ENCODE measurements at places on chromosomes 12 and 14. TPM values are rescaled to one million over a fixed set of nuclear protein-coding genes. Genes with fewer than 3 reads are reported as not detected.

GRCh38 chr12:106080041-106080790 lies 58.5 kb downstream of the NUAK1 start:
- no peak for DNase-seq

- DNase-seq: peak; percentile 64
Observed at GRCh38 chr14:50875359-50876070, 3.7 kb downstream of the ABHD12B start.

DNA sequence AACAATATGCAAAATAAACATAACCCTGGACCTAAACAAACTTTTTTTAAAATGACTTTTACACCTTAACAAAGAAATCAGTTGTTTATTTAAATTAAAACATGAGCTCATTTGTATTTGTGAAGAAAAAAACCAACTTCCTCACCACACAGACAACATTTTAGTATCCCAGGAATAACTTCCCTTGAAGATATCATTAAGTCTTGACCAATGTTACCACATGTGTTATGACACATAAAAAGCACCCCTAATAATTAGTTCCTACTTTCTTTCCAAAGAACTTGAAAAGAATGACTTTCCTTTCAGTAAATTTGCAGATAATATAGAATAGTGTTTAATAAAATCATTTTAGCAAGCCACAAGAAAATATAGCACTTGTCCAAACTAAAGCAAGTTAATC lies 42.4 kb downstream of the DUSP16 start:
- DNase-seq: no peak

The KRT73 gene
- not detected for total RNA-seq

GRCh38 chr12:27651201-27651600 lies 45.0 kb upstream of the REP15 start:
- no peak for DNase-seq

The PIK3C2G gene
- total RNA-seq: not detected

- no peak for DNase-seq
Observed at GRCh38 chr14:33414041-33414440, 475.4 kb downstream of the NPAS3 start.

GRCh38 chr12:47881826-47882427 lies 22.9 kb downstream of the VDR start:
- DNase-seq: no peak

The TEX52 gene
- not detected for total RNA-seq

The SARNP gene
- total RNA-seq: 88.6 TPM

The ARHGEF40 gene
- 0.28 TPM for total RNA-seq

DNA sequence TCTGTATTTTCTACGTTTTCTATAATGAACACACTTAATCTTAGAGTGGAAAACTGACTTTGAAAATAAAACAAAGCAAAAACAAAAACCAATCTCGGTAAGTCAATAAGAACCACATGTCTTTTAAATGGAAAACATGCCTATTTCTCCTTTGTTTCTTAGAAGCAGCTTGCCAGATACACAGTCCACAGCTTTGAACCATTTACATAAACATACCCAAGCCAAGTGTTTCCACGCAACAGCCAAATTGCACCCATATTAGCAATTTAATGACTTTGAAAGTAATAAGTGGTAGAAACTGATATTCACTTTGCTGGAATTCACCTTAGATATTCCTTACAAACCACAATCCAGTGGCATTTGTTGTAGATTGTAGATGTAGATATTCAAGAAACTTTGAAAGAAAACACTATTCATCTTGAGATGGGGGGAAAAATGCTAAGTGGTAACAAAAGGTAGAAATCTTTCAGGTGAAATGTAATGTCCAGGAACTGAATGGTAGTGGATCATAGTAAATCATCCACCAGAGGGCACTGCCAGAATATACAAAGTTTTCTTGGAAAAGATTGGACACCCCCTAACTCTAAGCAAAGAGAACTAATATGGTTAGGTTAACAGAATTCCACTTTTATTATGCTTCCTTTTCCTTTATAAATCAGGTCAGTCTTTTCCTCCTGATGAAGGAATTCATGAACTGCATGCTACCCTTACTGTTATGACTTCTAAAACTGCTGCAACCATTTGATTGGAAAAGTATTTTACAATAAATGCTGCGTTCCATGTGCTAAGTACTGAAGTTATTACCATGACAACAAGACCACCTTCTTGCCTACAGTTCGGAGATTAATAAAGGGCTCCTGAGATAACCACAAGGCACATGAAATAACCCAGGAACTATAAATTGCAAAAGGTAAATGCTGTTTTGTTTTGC lies 69.8 kb downstream of the RERG start:
- no peak for DNase-seq

The KSR2 gene
- total RNA-seq: not detected

The KRT83 gene
- total RNA-seq: not detected

- no peak for DNase-seq
Observed at GRCh38 chr14:70130482-70130881, 58.3 kb downstream of the SLC8A3 start.

GRCh38 chr12:96189781-96190180 lies 4.4 kb upstream of the ELK3 start:
- no peak for DNase-seq

- no peak for DNase-seq
Observed at GRCh38 chr12:109946913-109947312, 46.8 kb downstream of the TCHP start.

GRCh38 chr14:36223558-36223957 lies 47.0 kb upstream of the PTCSC3 start:
- DNase-seq: no peak

DNA sequence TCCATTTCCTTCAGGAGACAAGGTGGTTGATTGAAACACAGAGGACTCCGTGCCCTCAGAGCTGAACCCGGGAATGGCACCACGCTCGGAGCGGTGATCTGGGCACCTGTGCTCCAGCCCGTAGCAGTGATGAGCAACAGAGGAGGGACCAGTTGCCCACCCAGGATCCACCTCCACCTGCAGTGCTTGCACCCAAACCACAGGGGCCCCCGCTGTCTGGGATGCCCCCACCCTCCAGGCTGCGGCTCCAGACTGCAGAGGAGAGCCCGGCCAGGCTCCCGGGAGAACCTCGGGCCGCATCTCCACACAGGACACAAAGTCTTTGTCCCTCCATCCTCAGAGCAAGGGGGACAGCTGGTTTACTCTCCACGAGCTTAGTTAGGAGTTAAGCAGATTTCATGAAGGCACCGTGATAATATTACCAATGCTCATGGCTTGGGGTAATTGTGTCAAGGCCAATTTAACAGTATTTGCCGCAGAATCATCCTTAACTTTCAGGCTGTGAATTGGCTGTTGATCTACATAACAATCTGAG lies 100.6 kb downstream of the TNFAIP2 start:
- no peak for DNase-seq

DNA sequence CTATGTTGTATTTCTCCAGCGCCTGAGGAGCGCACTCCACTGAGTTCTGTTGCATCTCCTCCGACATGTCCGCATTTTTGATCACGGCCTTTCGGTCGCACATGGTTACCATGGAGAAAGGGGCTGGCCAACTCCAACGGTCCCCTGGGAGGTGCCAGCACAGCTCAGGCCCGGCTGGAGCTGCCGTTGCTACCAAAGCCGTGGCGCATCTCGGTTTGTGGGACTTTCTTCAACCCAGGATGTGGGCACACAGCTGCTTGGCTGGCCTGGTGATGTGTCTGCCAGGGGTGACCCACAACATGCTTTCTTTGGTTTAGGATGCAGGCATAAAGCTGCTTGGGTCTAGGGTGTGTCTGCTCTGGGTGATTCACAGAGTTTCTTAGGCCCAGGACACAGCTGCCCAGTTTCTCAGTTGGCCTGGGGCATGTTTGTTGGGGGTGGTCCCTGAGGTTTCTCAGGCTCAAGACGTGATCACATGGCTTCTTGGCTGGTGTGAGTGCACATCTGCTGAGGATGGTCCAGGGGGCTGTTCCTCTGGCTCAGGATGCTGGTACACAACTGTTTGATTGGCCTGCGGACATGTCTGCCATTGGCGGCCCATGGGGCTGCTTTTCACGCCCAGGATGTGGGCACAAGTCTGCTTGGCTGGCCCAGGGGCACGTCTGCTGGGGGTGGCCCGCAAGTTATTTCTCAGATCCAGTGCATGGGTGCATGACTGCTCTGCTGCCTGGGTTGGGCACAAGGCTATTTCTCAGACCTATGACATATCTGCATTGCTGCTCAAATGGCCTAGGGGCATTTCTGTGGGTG lies 25.9 kb upstream of the GTF2A1 start:
- no peak for DNase-seq

DNA sequence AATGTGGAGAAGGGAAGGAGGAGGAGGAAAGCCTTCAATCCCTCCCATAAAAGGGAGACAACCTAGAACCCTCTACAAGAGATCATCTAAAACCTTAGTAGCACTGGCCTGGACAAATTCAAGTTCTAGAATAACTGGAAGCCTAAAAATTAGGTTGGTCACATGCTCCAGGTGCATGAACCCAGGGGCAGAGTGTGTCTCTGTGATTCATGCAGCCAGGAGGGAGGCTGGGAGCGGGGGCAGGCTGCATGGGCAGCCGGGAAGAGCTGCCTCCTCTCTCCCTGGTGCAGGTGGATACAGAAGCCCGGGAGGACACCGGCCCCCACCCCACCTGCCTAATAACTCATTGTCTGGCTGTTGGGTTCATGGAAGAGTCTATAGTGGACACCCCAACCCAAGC lies 38.6 kb downstream of the CCDC85C start:
- DNase-seq: no peak

The CHST11 gene
- 124 TPM for total RNA-seq

GRCh38 chr14:81464253-81465002 lies 64.3 kb upstream of the STON2 start:
- DNase-seq: peak; percentile 61

DNA sequence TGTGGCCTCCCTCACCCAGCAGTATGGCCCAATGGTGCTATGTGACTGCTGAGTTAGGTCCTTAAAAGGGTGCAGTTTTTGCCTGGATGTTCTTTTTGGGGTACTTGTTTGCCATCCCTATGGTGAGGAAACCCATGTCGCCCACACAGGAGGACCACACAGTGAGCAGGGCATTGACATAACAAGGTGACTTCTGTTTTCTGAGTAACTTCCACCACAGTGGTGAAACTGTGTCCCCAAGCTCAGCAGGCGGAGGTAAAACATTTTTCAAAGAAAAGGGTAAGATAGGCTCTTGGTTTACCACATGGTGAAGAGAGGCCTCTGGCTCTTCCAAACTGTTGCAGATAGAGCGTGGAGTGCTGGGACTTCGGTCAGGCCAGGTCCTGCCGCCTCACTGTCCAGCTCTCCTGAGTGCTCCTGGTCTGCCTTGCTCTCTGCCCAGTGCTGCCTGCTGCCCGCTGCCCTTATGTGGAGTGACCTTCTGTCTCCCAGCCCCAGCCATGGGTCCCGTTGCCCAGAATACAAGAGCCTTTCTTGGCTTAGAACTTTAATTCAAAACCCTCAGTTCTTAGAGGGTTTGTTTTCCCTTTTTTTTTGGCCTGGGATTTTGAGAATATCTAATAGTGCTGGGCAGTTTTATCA lies 54.0 kb downstream of the TRAF3 start:
- DNase-seq: no peak

DNA sequence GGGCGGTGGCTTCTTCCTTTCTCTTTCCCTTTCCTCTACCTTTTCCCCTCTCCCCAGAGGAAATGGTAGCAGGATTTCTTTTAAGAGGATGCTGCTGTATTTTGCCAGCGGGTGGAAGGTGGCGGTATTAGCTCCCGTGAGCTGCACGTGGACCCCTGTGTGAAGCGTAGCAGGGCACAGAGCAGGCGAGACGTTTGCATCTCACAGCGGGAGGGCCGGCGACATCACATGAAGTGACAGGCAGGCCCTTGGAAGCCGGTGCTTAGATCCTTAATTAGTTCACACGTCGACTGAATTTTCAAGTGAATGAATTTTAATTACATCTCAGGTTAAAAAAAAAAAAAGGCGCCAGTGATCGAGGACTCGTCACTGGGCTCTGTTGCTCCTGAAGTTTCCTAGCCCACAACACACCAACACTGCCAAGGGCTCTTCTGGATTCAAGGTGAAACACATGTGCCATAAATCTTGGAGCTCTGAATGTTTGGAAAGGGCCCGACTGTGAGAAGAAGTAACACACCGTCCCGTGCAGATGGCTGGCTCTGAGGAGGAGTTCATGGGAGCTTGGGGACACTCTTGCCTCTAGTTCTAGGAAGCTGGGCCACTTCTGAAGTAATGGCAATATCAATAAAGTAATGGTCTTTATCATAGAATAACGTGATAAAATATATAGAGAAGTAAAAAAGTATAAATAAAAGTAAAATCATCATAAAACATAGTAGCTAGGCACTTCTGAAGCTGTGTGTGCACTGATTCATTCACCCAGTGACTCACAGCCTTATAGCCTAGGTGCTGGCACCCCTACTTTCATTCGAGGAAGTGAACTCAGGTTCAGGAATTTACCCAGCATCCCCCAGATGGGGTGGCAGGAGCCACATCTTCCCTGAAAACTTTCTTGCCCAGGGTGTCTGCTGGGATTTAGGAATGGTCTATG lies 75.3 kb downstream of the AACS start:
- no peak for DNase-seq

DNA sequence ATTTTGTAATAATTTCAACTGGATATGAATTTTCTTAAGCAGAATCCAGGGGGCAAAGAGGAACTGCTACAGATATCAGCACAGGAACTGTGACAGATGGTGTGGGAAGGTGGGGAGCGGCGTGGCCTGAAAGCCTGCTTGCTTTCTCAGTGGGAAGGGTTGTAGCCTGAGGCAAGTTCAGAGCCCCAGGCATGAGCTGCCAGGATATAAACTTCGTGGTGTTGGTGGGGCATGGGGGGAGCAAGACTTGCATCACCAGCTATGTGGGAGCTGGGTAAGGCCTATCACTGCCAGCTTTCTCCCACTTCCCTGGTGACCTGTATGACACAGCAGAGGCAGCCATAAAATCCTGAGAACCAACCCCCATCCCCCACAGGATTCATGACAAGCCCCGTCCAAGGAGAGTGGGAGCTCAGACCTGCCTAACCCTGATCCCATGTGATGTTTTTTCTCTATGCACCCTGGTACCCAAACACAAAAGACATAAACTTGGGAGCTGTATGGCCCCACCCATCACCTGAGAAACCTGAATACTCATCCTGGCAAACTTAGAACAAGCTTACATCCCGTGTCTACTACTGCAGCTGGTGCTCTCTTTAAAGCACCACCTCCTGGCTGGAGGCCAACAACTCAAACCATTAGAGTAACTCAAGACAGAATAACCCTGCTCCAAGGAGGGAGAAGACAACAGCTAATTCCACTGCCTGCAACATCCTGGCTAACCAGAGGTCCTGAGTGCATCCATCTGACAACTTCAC lies 16.5 kb downstream of the CLEC1A start:
- no peak for DNase-seq

DNA sequence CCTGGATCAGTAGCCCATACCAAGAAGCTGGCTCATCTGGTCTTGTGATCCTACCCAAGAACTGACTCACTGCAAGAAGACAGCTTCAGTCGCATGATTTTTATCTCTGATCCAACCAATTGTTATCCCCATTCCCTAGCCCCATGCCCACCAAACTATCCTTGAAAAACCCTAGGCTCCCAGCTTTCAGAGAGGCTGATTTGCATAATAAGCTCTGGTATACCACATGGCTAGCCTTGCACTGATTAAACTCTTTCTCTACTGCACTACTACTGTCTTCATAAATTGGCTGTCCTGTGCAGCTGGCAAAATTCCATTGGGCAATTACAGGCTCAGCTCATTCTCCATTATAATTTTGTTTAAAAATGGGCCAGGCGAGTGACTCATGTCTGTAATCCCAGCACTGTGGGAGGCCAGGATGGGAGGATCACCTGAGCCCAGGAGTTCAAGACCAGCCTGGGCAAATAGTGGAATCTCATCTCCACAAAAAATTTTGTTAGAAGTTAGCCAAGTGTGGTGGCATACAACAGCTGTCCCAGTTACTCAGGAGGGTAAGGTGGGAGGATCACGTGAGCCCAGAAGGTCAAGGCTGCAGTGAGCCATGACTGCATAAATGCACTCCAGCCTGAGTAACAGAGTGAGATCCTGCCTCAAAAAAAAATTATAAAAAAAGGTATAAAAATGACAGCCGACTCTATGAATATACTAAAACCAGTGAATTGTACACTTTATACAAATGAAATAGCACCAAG lies 76.7 kb upstream of the EIF5 start:
- DNase-seq: no peak
